ENCODE measurements at places on chromosomes 16 and 17.

- peak; percentile 29 for DNase-seq
Measured at GRCh38 chr17:58615768-58616659, 75.8 kb downstream of the TEX14 start.

DNA sequence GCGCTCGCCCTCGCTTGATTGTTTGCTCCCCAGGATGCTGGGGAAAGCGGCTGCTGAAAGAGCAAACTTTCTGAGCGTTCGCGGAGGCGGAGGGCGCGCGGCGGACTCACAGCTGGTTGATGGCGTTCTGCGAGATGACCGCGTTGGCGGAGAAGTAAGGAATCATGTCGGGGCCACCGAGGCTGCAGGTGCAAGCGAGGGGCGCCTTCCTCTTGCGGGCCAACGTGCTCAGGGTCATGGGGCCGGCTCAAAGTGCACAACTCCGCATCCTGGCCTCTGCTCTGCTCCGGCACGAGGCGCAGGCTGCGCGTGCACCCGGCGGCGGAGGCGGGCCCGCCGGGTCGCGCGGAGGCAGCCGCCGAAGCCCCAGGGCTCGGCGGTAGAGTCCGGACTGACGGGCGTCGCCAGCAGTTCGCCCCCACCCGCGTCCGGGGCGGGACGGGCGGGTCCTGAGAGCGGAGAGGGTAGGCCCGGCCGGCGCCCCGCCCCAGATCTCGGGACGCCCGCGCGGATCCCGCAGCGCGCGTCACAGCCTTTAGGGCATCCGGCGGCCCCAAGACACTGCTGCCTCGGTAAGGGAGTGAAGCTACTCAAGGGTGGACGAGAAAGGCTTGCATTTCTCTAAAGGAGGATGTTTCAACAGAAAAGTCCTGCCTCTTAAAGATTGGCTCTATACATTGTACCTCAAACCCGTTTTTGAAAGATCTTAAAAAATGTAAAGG, 138.5 kb upstream of the CORO6 start:
- DNase-seq, result peak; percentile 93

- no peak for DNase-seq
Measured at GRCh38 chr17:65523853-65524664, 37.4 kb downstream of the AXIN2 start.

GRCh38 chr17:63332286-63332685, 113.8 kb downstream of the CYB561 start:
- no peak for DNase-seq

- no peak for DNase-seq
Measured at GRCh38 chr17:57213180-57213825, 43.0 kb upstream of the MSI2 start.

DNA sequence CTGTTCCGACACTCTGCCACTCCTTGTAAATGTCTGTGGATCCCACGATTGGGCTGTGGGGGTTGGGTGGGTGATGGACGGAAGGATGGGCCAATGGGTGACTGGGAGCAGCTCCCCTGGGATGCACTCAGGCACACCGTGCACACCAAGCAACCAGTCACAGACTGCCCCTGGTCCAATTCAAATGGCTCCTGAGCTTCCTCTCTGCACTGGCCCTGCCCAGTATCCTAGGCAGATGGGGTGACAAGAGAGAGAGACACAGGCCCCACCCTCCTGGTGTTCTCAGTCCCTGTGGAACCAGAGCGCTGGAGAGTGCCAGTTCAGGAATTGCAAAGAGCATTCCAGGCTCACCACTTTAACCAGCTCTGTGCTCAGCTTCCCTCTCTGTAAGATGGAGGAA, 32.8 kb downstream of the BEAN1 start:
- DNase-seq, result no peak

DNA sequence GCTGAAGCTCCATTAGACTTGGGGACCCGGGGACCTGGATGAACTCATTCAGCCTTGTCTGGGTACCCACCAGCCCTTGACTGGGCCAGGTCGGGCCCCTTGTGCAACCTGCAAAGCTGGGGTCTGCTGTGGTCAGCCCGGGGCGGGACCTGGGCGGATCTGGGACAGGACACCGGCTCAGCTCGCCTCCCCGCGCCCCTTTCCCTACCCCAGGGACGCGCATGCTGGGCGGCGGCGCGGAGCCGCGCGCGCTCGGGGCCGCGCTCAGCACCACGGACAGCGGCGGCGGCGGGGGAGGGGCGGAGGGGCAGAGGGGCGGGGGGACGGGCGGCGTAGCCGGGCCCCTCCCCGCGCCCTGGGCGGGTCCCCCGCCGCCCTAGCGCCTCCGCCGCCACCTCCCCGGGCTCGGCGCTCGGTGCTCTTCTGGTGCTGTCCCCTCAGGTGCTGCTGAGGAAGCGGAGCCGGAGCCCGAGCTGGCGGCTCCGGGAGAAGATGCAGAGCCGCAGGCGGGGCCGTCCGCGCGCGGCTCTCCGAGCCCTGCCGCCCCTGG, 7.4 kb downstream of the ACD start:
- no peak for DNase-seq

DNA sequence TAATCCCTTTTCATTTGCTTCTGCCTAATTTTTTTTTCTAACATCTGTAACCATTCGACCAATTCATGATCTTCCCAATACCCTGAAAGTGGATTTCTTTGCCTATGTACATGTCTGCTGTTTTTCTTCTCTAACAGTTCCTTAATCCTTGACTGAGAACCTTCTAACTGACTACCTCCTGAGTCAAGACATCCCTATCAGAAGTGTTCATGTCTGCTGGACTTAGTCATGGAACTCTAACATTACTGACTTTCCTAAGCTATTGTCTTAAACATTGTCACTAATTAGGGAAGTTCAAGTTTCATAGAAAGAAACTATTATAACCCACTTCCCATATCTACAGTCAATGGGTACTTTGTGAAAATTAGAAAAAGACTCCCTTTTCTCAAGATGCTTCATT, 52.4 kb upstream of the IRX5 start:
- DNase-seq, result no peak

DNA sequence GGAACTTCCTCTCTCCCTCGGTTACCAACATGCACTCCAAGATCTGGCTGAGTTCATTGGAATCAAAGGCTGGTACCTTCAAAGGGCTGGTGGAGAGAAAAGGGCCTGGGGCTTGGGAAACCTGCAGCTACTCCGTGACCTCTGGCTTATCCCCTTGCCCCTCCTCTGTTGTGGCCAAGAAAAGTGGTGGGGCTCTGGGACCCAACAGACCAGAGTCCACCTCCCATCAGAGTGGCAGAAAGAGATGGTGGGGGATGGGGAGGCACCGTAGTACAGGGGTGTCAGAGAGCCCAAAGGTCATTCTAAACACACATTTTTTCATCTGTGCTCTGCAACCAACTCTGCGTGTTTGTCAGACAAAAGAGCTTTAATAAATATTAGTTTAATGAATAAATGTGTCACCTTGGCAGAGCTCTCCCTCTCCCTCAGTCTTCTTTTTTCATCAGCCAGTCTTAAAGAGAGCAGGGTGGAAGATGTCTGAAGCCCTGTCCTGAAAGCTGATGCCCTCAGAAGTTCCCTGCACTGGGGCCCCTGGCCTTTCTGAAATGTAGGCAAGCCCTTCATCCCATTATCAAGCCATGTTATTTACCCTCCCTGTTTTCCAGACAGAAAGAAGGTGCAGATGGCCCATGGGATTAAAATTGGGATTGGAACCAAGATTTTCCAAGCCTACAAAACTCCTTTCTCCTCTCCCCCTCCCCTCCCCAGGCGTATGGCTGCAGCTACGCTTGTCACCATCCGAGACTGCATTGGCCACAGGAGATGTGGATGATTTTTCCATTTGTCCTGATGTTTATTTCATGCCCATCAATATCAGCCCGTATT, 227.3 kb downstream of the CCDC182 start:
- no peak for DNase-seq

DNA sequence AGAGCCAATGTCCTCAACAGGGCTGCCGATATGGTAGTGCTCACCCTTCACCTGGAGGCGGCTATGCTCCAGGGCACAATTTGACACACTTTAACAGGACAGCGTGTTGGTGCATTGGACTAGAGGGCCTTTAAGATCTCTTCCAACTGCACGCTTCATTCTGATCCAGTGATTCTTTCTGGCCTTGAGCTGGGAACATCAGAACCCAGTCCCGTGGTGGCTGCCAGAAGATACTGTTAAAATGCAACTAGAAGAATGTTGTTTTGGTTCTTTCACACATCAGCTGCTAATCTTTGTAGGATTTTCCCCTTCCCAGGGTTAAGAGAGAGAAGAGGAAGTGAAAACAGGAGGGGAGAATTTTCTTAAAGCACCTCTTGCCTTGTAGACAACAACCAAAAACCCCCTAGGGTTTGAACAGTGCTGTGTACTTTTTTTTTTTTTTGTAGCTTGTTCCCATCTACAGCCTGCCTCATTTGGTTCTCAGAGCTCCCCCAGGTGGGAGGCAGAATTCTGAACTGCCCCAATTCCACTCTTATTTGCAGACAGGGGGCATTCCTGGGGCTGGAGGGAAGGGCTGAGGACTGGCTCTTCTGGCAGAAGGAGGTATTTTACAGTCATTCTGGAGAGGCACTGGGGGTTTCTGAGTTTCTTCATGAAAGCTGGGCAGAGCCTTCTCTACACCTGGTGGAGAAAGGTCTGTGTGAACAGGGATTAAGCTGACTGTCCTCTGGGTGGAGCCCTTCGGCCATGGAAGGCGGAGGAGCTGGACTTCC, 32.4 kb downstream of the SMARCE1 start:
- peak; percentile 43 for DNase-seq

DNA sequence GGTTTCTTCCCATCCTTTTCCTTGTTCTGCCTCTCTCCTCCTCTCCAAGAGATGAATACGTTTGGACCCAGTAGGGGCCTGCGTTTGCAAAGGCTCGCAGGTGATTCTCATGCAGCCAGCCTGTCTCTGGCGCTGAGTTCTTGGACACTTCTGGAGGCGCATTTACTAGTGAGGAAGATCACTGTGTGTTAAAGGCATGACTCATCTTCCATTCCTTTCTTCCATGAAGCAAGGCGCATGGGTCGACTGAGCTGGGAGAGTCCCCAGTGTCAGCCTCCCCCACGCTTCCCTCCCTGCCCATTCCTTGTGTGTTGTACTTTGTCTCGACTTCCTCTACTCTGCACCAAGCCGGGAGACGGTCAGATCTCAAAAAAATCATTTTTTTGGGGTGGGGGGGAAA, 159.9 kb upstream of the EEF2KMT start:
- DNase-seq, result no peak
